ENCODE measurements at places on chromosomes 4 and X.

DNA sequence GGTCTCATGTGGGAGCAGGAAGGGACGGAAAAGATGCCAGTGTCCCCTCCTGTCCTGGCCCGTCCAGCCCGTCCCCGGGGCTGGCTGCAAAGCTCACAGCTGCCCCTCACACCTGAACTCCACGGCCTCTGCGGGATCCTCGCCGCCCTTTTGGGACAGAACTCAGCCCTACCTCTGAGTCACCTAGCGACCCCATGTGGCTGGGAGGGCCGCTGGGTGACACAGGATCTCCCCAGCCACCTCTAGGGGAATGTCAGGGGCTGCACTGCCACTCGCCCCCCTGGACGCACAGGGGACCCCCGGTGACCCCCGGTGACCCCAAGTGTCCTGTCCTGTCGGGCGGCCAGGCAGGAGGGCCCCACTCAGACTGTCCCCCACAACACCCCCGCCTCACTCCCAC, 748 bp downstream of the FAM9B start:
- no peak for DNase-seq

- no peak for DNase-seq
Measured at GRCh38 chrX:15475486-15475885, 17.6 kb downstream of the PIR start.

GRCh38 chr4:105155426-105155825, 8.8 kb downstream of the TET2 start:
- no peak for DNase-seq

GRCh38 chr4:117941611-117942010, 92.7 kb upstream of the NDST3 start:
- DNase-seq = no peak

DNA sequence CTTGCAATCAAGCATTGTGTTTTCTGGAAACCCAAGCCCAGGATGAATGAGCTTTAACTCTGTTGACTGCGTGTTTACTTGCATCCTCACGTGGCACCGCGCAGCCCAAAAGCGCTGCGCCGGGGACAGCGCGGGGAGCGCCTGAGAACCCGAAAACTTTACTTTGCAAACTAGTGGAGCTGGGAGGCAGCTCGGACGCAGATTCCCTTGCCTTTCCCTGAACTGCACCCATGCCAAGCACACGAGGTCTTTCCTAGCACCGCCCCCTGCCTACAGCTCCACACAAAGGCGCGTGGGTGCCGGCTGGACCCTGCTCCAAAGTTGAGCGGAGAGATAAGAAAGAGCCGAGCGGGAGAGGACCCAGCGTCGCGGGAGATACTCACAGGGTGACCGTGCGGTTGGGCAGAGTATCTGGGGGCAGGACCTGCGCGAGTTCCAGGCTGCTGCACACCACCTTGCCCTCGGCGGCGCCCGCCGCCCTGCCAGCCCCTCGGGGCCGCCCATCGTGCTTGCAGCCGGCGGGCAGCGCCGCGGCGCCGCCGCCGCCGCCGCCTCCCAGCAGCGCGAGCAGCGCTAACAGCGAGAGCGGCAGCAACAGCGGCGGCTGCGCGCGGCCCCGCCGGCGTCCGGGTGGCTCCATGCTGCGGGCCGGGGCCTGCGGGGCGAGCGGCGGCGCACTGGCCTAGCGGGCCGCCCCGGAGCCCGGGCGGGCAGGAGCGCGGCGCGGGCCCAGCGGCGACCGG, 550 bp downstream of the ADGRA3 start:
- DNase-seq = peak; percentile 62

DNA sequence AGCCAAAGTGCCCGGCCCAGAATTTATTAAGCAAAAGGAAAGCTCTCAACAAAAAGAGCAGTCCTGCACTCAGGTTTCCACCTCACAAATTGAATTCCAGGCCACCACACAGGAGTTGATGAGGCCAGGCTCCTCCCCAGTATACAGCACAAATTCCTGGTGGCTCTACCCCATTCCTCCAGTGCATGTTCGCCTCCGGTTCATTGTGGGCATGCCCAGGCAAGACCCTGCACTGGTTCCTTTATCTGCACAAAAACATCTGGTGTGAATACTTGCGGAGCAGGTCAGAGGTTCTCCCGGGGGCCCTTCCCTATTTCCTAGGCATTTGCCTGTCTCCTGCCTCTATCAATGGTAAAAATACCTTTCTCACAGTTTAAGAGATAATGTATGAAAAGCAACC, 195.2 kb upstream of the ANXA10 start:
- DNase-seq = no peak

- no peak for DNase-seq
Measured at GRCh38 chr4:155179216-155179615, 29.2 kb upstream of the NPY2R start.

DNA sequence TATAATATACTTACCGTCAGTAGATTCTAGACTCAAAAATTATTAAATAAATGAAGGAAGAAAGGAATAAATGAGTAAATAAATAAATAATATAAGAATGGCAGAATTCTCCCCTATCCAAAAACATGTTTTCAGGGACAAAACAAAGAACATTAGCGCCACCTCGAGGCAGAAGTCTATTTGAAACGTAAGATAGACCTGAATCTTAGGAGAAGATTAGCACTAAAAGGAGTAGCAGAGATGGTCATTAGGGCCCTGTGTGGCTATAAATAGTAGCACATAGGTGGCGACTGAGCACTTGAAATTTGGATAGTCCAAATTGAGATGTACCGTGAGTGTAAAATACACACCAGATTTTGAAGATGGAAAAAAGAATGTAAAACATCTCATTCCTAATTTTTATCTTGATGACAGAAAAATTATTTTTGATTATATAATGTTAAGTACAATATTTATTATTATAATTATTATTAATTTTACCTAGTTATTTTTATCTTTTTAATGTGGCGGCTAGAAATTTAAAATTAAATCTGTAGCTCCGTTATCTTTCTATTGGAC, 24.3 kb upstream of the SRD5A3 start:
- DNase-seq = peak; percentile 95

- peak; percentile 12 for DNase-seq
Measured at GRCh38 chr4:15366721-15367120, 61.1 kb upstream of the C1QTNF7 start.

DNA sequence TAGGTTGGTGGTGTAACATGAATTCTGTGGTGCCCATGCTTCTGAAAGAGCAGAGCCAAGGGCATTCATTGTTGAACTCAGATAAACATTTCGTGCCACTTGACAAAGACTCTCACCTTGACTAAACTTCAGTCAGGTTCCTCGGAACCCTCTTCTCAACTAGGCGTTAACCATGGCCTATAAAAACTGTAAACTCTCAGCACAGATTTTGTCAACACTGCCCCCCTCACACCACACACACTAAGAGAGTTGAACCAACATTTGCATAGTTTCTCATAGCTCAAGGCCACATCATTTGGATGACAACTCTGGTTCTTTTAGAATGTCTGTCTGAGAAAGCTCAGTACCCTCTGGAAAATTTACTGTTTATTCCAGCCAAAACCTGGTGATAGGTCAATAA, 28.1 kb downstream of the CASP6 start:
- DNase-seq = no peak

- no peak for DNase-seq
Measured at GRCh38 chr4:14646831-14647230, 355.4 kb upstream of the CPEB2 start.

DNA sequence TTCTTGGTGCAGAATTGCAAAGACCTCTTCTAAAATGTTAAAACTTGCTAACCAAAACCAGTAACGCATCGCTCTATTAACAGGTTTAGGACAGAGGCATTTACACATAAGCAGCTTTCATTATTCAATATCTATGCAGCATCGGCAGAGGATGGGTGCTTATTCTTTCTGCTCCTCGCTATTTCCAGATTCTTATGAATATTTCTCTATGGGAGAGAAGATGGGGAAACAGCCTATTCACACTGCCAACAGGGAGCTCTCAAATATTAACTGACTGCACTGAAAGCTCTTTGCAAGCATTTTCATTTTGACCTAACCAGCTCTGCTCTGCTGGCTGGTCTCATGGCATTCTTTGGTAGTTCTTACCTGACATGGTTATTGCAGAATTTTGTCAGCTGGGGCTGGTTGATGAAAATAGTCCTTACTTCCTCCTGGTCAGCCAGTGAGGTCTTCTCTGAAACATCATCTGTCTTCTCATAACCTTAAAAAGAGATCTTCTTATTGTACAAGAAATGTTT, 30.2 kb downstream of the ATP8A1 start:
- no peak for DNase-seq

- no peak for DNase-seq
Measured at GRCh38 chr4:108527723-108528122, 92.7 kb upstream of the RPL34 start.

All from suppressor macrophage (primary cell).